ENCODE measurements at places on chromosomes 12 and 14. TPM values are rescaled to one million over a fixed set of nuclear protein-coding genes. Genes with fewer than 3 reads are reported as not detected.

TAS2R46 gene
- 12.3 TPM for total RNA-seq

TSPAN8 gene
- total RNA-seq, result not detected

CKB gene
- 278 TPM for total RNA-seq

BAG5 gene
- total RNA-seq, result 46.6 TPM

MMP19 gene
- total RNA-seq, result not detected

SLC25A47 gene
- total RNA-seq, result not detected

CYP46A1 gene
- total RNA-seq, result 2.3 TPM

GYS2 gene
- not detected for total RNA-seq
